IMR-90 (cell line): ENCODE measurements at places on chromosomes 2 and 18. TPM values are rescaled to one million over a fixed set of nuclear protein-coding genes. Genes with fewer than 3 reads are reported as not detected.

DNA sequence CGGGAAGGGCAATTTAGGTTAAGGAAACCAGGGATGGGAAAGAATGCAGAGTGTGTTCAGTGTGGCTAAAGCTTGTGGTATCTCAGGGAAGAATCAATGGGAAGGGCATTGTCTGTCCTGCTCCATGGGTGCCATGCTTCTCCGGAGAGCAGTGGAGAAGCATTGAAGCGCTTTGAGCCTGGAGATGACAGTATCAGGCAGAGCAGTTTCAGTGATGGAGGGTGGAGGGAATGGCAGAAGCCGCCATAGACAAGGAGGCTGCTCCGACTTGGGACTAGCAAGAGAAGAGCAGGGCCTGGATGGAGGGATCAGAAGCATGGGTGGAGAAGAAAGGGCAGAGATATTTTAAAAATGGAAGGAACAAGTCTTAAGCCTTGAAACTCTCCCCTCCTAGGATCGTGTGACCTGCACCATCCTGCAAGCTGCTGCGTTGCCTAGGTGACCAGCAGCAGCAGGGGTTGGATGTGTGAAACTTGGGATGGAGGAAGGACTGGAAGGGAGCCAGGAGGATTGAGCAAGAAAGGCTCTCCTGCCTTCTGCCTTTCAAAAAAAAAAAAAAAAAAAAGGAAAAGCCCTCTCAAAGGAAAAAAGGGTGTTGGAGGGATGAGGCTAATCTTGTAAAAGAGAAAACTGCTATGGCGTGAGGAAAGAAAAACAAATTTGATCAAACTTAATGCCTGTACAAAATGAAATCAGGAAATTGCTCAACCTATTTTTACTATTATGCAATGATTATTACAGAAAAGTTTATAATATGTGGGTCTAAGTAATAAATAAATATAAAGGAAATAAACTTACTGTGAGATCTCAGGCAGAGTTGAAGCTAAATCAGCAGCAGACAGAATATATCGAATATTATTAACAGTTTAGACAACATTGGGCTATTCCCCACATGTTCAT lies 493.8 kb upstream of the NRP2 start:
- DNase-seq = peak; percentile 82

- DNase-seq = peak; percentile 24
Observed at GRCh38 chr2:61770746-61771145, 83.1 kb downstream of the FAM161A start.

DNA sequence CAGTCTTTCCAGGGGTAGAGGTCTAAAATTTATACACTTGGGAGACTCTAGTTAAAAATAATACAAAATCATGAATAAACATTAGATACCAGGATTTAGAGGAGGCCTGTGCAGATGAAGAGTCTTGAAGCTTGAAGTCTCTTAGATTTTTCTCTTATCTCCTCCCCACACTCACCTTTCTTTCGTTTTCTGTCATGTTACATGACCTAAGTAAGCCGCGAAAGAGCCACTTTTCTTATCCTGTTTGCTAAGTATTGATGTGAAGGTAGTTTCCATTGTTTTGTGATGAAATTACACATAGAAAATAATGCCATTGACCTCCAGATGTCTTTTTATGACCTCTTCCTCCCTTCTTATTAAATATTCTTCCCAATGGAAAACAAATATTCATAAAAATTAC lies 367.8 kb downstream of the LRRTM1 start:
- no peak for DNase-seq

GRCh38 chr18:12287684-12288402 lies 20.2 kb upstream of the TUBB6 start:
- DNase-seq = peak; percentile 95

The POTEF gene
- not detected in 2 replicates for total RNA-seq
